Renal pelvis (tissue), 12 donors: ENCODE measurements at places on chromosomes 3 and 15. TPM values are rescaled to one million over a fixed set of nuclear protein-coding genes. Genes with fewer than 3 reads are reported as not detected.

The ITIH1 gene
- polyA plus RNA-seq = not detected

The KIF23 gene
- 35.0 TPM for polyA plus RNA-seq

The TUSC7 gene
- polyA plus RNA-seq = not detected

The CEP63 gene
- polyA plus RNA-seq = 31.2 TPM

The PPARG gene
- 28.5 TPM for polyA plus RNA-seq

The HIGD2B gene
- not detected for polyA plus RNA-seq

The C15orf62 gene
- polyA plus RNA-seq = 5.4 TPM

- no peak for DNase-seq
Observed at GRCh38 chr15:89645680-89646079, 9.6 kb downstream of the KIF7 start.

- no peak for DNase-seq
Observed at GRCh38 chr3:106176734-106177133, 307.9 kb upstream of the CBLB start.

DNA sequence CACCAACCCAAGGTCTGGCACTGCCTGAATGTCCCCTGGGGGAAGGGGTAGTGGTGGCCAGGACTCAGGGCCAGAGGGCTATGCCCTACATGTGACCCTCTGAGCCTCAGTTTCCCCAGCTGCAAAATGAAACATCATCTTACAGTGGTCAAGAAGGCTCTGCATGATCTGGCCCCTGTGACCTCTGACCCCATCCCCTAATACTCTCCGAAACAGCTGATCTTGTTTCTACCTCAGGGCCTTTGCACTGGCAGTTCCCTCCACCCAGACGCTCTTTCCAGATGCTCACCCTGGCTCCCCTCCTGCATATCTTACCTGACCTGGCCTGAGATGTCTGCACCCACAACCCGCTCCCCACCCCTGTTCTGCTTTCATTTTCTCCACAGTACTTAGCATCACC lies 21.8 kb downstream of the PLXND1 start:
- DNase-seq = no peak

GRCh38 chr3:150699068-150699639 lies 4.6 kb downstream of the ERICH6 start:
- no peak for DNase-seq

DNA sequence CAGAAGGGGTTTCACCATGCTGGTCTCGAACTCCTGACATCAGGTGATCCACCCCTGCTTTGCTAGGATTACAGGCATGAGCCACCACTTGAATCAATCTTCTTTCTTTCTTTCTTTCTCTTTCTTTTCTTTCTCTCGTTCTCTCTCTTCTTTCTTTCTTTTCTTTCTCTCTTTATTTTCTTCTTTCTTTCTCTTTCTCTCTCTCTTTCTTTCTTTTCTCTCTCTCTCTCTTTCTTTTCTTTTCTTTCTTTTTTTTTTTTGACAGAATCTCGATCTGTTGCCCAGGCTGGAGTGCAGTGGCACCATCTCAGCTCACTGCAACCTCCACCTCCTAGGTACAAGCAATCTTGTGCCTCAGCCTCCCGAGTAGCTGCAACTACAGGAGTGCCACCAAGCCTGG lies 37.9 kb upstream of the PIK3CB start:
- DNase-seq = no peak

DNA sequence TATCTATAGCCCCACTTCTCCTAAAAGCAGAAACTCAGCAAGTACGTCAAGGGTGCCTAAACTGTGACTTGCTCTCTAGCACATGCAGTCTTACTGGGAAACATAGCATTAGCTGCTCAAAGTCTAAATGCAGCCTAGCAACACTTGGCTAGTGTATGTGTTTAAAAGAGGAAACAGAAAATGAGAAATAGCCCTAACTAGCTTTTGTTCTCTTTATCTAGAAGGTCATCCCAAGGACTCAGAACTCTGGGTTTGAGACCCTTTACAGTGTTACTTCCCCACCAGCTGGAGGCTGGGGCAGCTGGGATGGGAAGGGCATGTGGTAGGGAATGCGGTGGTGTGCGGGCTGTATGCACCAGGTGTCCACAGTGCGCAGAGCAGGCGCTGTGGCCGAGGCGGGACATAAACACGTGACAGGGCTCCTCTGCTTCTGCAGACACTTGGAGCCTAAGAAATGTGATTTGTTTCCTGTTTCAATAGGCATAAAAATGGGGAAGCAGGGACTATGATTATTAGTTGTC lies 13.3 kb downstream of the ETV5 start:
- DNase-seq = no peak

DNA sequence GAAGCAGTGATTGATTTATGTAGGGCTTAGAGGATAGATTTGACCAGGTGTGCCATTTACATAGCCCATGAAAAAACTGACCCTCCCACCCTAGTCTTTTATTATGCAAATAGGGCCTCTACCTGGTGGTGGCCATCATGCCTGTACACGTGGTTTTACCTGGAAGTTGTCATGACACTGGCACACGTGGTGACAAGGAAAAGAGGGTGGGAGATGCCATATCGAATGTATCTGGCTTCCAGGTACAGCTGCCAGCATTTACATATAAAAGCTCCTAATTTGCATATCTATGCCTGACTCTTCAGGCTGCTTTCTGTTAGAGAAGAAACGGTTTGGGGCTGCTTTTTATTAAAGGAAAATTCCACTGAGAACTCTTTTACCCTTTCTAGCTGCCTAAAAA lies 35.0 kb upstream of the DNAJC13 start:
- DNase-seq = no peak

DNA sequence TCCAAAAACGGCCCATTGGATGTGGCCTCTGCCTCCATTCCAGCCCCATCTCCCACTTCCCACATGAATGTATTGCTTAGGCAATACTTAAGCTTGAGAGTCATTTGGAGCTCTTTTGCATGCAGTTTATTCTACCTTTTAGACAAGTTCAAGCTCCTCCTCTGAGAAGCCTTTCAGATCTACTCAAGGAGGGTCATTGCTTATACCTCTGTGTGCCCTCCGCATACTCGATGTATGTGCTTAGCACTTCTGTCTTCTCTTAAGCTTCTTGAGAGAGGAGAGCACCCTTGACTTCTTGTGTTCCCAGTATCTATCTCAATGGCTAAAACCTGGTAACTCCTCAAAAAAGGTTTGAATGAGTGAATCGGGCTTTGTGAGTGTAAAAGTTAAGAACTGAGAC lies 6.6 kb upstream of the UBE3A start:
- no peak for DNase-seq

GRCh38 chr15:92596623-92597022 lies 59.0 kb downstream of the FAM174B start:
- no peak for DNase-seq

- no peak for DNase-seq
Observed at GRCh38 chr3:86554383-86554782, 436.6 kb downstream of the VGLL3 start.

- no peak for DNase-seq
Observed at GRCh38 chr15:100832149-100832942, 47.3 kb upstream of the ALDH1A3 start.

- no peak for DNase-seq
Observed at GRCh38 chr15:77796046-77796729, 163.5 kb upstream of the LINGO1 start.

- DNase-seq = no peak
Observed at GRCh38 chr3:175215833-175216232, 356.7 kb downstream of the NAALADL2 start.

GRCh38 chr3:152943645-152944044 lies 108.7 kb downstream of the P2RY1 start:
- DNase-seq = no peak

DNA sequence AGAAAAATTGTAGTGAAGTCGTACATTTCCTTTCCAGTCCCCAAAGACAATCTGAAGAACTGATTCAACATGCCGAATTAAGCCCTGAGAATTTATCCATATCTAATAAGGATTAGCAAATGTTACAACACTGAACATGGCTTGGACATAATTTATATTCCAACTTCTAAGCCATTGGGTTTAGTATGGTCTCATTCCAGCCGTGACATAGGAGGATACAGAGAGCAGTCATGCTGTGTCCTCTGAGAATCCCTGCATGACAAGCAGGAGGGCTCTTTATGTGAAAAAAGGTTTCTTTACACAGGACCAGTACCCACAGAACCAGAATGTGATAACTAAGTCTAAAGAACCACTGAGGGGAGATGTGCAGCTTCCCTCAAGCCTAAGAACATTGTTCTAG lies 231.9 kb upstream of the WNT5A start:
- no peak for DNase-seq

- no peak for DNase-seq
Observed at GRCh38 chr3:79245284-79246138, 522.3 kb downstream of the ROBO1 start.

DNA sequence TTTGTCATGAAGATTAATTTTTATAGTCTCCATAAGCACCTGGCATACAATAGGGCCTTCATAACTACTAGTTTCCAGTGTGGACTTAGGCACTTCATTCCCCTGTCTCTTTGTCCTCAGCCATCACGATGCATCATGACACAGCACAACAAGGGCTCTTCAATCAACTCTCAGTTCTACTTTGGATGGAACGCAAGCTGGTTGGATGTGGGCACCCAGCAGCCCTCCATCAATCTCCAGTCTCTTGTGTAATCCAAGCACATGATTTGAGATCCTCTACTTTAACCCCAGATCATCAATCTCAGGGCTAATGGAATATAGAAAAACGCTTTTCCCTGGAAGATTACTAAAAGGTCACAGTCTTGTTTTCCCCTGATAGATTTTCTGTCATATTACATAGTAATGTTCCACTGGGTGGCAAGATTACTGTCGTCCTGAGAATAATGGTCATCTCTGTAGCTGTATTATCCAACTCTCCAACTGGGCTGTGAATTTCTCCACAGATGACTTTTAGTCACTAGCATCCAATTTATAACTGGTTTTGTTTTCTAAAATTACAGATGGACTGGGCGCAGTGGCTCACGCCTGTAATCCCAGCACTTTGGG lies 22.9 kb upstream of the CHRNA7 start:
- DNase-seq = no peak

DNA sequence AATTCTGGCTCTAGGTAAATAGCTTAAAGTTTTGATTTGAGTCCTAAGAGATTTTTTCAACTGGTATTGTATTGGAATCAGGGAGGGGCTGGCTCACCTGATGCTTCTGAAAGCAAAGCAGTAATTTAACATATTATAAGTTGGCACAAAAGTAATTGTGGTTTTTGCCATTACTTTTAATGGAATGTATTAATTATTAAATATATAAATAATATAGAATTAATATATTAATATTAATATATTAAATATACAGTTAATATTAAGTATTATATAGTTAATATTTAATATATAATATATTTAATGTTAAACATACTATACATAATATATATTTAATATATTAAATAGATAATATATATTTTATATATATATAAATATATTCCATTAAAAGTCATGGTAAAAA lies 10.4 kb downstream of the RSRC1 start:
- no peak for DNase-seq

GRCh38 chr3:16174026-16174355 lies 489 bp upstream of the GALNT15 start:
- DNase-seq = no peak

- DNase-seq = no peak
Observed at GRCh38 chr3:119468041-119468440, 722 bp upstream of the POGLUT1 start.

DNA sequence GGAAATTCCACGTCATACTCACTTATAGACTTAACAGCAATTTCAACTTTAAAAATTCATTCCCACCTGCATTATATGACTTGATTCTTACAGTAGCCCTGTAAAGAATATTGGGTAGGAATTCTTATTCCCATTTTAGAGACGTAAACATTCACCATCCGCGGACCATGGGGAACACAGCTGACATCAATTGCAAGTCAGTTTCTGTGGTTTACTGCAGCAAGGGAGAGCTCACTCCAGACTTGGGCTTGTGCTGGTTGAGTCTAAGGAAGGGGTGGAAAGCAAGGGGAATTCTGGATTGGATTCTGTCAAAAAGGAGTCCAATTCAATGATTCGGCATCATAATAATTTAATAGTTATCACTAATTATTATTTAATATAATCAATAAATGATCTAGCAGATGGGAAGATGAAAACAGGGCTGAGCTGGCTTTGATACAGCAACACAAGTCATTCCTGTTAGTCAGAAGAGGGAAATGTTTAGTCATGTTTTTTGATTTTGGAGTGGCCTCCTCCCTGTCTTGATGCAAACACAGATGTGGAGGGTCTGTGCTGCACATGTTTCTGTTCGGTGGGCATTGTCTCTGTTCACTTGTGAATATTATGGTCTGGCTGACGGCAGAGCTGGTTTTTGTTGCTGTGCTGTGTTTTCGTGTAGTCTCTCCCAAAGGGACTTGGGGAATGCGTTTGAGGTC lies 9.7 kb downstream of the LIPC start:
- DNase-seq = no peak

DNA sequence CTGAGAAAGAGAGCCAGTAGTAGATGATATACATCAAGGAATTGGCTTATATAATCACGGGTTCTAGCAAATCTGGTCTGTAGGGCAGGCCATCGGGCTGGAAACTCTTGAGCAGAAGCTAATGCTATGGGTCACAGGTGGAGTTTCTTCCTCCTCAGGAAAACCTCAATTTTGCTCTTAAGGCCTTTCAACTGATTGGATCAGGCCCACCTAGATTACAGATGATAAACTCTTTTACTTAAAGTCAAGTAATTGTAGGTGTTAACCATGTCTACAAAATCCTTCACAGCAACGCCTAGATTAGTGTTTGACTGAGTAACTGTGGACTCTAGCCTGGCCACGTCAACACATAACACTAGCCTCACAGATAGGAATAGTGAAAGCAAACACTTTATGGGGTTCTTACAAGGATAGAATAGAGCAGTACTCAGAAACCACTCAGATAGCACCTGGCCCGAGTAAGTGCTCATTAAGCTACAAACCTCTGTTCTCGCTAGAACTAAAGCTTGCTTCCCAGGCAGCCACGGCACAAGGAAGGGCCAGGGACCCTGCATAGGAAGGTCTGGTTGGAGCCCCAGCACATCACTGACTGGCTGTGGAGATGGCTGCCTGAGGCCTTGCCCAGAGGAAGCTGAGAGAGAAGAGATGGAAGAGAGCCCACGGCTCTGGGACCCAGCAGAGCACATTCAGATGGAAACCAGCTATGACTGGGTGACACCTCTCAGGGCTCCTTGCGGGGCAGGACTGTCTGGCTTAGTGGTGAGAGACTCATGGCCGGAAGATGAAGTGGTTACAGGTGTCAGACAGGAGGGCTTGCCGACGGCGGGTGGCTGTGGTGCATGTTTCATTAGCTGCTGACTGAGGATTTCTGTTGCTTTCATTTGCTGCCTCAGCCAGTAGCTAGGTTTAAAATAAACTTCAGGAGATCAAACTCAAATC lies 202.5 kb upstream of the TLE3 start:
- no peak for DNase-seq

- no peak for DNase-seq
Observed at GRCh38 chr15:98330692-98331435, 317.5 kb upstream of the IGF1R start.

- DNase-seq = no peak
Observed at GRCh38 chr3:131782751-131783150, 252.1 kb downstream of the CPNE4 start.

- DNase-seq = no peak
Observed at GRCh38 chr3:16633948-16634347, 28.7 kb upstream of the DAZL start.

- DNase-seq = no peak
Observed at GRCh38 chr3:66361356-66361755, 139.5 kb downstream of the LRIG1 start.
